Muscle of leg (tissue), 16 donors: ENCODE measurements at places on chromosomes 6 and 20.
A peak's percentile ranks its signal among the peaks of the same experiment; 100 is the strongest.

- no peak for DNase-seq
Observed at GRCh38 chr6:19465256-19465655, 371.9 kb upstream of the ID4 start.

GRCh38 chr6:33248643-33248931 is 23.1 kb downstream of the VPS52 start:
- DNase-seq = no peak

DNA sequence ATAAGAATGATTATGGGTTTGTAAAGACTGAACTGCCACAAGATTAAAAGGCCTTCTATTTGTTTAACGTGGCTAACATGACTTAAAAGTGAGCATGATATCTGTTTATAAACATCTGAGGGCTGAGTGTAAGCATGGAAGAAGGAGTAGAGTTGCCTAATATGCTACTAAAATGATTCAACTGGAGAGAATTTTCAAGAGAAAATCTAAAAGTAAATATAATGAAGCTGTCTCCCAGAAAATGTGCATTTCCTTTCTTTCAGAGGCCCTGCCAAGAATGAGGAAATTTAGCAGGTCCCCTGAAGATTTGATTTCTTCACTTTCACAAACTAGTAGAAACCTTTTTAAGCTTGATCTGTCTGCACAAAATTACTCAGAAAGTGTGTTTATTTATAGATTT is 4.2 kb upstream of the EYA4 start:
- peak; percentile 53 for DNase-seq

DNA sequence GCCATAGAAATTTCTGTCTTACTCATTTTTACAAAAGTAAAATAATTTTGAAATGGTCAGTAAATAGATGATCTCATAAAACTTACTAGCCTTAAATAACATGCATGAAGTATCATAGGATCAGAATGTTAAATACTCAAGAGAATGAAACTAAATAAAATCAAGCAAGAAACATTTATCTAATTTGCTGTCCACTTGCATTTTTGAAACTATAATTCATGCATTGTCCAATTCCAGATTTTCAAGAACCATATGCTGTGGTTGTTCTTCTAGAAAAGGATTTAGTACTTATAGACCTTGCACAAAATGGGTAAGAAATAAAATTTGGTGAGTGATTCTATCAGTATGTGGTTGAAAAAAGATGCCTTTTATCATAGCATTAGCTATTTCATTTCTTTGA is 107.0 kb downstream of the STXBP5 start:
- no peak for DNase-seq

- no peak for DNase-seq
Observed at GRCh38 chr6:107228754-107229153, 113.4 kb upstream of the BEND3 start.

- DNase-seq = no peak
Observed at GRCh38 chr20:2696646-2697045, 4.1 kb downstream of the EBF4 start.

DNA sequence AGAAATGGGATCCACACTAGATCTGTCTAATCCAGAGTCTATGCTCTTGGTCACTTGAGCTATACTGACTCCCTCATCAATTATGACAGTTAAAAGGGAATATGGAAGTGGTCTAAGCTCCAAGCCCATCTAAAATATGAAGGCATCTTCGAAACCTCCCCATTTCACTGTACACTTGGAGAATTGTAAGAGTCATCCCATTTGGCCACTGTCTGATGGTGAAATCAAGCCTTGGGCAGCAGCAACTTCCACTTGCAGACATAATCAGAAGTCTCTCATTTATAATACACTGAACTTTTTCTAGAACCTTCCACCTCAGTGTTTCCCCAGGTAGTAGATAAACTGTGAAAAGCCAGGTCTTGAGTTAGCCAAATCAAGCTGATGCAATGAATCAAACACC is 26.3 kb upstream of the UBR2 start:
- DNase-seq = no peak

GRCh38 chr20:1360094-1360846 is 31.3 kb upstream of the SDCBP2 start:
- DNase-seq = no peak

- no peak for DNase-seq
Observed at GRCh38 chr20:19423900-19424620, 211.6 kb downstream of the SLC24A3 start.

DNA sequence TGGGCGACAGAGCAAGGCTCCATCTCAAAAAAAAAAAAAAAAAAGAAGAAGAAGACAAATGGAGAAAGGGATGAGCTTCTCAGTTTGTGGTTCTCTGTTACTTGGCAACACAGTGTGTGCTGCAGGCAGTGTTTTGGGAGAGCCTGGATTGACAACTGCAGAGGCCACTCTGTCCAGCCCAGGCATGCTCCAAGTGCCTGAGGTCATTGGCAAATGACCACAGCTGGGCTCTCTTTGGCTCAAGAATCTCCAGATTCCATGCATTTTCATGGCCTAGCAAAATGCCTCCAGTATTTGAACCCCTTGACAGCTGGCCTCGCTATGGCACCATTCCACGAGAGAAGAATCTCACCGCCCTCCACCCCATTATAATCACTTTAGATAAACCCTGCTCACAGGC is 126.2 kb downstream of the ANKRD60 start:
- peak; percentile 90 for DNase-seq

GRCh38 chr6:25608558-25609174 is 43.3 kb upstream of the SCGN start:
- DNase-seq = no peak

DNA sequence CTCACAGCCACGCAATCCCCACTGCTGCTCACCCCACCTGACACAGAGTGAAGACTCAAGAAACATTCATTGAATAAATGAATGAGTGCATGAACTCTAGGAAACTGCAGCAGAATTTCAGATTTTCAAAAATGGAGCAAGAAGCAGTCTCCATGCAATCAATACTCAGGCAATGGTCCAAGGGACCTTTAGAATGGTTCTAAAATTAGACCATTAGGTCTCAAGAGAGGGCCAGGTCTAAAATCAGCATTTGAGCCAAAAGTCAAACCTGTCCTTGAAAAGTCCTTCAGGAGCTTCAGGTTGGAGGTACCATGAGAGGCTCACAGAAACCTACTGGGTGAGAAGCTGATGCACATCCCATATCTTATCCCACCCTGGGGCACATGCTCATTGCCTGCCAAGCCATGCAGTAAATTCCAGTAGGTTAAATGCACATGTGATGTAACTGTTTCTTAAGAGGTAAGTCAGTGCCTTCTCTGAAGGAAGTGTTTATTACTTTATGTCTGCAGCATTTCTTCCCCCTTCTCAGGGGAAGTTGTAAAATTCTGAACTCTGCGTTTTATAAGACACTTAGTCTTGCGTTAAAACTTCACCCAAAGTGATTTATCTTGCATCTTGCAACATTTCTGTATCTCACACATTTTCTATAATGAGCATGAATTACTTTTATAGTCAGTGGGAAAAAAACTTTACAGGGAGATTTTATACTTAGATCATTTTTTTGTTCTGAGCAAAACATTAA is 126.6 kb downstream of the ADAT2 start:
- DNase-seq = peak; percentile 45

- DNase-seq = no peak
Observed at GRCh38 chr20:47306095-47306494, 50.4 kb downstream of the ZMYND8 start.

DNA sequence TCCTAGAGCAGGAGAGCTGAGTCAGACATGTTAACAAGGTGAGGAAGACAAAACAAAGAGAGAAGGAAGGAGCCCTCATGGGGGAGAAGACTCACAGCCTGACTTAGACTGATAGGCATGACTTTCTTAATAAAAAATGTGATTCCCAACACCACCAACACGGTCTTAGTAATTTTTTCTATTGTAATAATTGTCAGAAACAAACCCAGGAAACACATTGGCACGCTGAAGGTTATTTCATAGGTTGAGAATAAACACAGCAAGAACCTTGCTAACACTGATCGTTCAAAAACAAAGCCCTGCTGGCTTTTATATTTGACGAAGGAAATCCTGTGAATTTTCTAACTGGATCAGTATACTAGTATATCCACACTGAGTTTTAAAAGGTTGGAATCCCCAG is 286.8 kb downstream of the HACE1 start:
- no peak for DNase-seq

GRCh38 chr6:14280766-14281293 is 163.3 kb downstream of the CD83 start:
- DNase-seq = no peak

DNA sequence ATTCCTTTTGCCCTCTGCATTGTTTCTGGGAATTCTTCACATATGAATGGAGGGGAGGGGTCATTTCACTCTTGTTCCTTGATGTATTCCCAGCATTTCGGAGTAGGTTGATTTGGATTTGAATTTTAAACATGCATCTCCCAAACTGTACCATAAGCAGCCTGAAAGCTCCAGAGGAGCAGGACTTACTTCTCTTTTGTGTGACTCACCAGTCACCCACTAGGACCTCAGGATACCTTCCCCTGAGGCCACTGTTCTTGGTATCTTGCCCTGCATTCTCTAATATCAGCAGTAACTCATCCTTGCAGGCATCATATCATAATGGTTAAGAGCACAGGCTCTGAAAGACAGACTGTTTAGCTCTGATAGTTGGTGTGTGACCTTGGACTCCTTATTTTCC is 703 bp downstream of the MRPL2 start:
- DNase-seq = no peak

GRCh38 chr20:41003143-41003935 is 25.3 kb upstream of the TOP1 start:
- DNase-seq = peak; percentile 59

DNA sequence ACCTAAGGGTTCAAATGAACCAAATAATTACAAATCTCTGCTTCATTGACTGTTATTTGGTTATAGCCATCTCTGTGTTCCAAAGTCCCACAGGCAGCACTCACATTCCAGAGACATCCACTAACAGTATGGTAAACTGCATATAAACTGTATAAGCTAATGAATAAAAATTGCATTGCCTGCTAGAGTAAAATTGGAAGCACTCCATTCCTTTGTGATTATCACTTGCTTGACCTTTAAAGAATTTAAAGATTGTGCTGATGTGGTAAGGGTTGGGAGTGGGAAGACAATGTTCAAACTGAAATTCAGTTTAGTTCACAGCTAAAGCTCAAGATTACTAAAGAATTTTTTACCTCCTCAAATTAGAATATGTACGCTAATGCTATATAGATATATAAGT is 31.0 kb upstream of the OSTM1 start:
- no peak for DNase-seq

- no peak for DNase-seq
Observed at GRCh38 chr6:136213012-136213539, 37.0 kb downstream of the MTFR2 start.

DNA sequence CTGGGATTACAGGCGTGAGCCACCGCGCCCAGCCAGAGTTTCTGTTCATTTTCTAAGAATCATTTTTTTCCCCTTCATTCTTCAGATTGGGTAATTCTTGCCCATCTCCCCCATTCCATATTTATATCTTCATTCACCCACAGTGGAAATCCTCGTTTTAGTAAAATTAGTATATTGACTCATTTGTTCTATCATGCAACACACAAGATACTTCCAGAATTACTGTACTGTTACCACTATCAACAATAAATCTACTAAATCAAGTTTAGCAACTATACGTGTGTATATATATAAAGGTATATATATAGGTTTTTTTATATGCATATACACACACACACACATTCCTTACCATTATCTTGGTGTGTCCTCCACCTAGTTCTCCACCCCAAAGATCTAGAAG is 41.2 kb upstream of the KCNG1 start:
- DNase-seq = no peak

DNA sequence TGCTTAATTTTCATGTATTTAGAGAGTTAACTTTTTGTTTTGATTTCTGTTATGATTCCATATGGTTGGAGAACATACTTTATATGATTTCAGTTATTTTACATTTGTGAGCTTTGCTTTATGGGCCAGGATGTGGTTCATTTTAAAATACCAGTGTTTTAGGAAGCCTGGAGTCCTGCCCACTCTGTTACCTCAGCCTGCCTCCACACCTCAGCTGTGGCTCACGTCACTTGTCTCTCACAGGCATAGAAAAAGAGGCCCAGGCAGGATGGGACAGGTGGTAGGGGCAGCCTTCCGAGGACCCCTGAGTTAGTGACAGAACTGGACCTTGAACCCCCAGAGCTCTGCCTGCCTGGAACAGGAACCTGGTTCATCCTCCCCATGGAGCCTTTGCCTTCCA is 16.0 kb downstream of the PSMF1 start:
- no peak for DNase-seq

DNA sequence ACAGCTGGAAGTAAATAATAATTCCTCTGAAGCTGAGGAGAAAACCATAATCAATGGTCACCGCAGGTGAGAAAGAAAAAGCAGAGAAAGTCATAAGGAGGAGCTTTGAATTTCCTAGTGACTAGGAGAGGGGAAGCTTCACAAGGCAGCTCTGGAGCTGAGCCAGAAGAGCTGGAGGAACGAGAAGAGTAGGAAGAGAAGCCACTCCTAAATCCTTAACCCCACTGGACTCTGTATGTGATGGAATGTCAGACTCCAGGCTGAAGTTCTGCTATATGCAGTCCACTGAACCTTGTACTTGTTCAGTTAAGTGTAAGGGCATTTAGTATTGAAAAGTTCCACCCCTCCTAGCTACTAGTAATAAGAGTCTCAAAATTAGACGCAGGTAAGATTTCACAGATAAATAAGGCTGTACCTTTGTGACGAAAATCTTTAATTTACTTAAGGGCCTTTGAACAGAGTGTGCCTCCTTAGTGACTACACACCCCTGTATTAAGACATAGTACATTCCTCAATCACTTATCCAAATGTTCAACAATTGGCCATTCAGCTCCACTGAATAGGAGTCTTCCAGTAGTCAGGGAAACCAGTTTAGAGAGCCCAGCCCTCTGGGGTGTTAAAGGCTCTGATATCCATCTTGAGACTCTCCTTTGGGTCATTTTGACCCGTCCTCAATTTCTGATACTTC is 71.4 kb upstream of the UFL1 start:
- peak; percentile 90 for DNase-seq

GRCh38 chr6:122130026-122130348 is 269.5 kb upstream of the HSF2 start:
- DNase-seq = no peak

GRCh38 chr20:33875055-33875454 is 63.9 kb downstream of the CHMP4B start:
- DNase-seq = no peak

GRCh38 chr20:32017711-32018251 is 7.5 kb downstream of the CCM2L start:
- no peak for DNase-seq

DNA sequence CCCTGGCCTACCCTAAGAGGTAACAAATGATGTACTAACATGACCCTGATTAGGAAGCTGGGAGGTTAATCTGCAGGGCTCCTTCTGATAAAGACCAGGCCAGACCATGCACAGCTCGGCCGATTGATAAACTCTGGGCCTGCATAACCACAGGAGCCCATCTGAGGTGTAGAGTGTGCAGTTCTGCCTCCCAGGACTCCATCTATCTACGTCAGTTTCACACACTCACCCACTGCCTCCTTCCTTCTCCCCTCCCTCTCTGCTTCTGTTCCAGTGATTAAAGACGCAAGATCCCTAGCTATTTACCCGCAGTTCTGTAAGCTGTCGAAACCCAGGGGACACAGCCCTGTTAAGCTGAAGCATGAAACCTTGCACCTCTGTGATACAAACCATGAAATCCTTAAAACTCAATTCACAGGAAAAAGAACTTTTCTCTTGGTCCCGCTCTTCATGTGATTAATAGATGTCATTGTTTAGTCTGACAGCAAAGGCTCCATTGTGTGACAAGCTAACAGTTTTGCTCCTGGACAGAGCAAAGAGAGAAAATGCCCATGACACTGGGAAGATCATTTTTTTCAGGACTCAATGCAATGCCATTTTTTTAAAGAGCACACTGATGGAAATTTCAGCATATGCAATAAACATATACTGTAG is 470.6 kb downstream of the MAFB start:
- no peak for DNase-seq

GRCh38 chr6:134056046-134056445 is 3.6 kb upstream of the SLC2A12 start:
- no peak for DNase-seq
